Motor neuron (in vitro differentiated cells): ENCODE measurements at places on chromosomes 1 and 21. TPM values are rescaled to one million over a fixed set of nuclear protein-coding genes. Genes with fewer than 3 reads are reported as not detected.

DNA sequence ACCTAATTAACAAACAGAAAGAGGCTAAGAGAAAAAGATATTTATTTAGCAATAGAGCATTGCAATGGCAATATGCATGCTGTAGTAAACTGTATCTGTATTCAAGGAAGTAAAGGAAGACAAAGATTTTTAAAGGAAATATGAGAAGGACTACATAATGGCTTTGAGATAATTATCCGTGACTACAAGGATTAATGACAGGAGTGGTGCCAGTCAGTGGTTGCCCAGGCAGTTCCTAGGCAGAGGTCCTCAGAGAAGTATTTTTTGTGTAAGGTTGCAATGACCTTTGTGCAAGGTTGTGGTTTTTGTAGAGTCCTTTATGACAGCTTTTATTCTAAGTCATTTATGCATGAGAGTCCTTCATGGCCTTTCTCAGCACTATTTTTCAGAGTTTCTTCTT is 711.1 kb upstream of the CHRM3 start:
- ATAC-seq, result no peak

DNA sequence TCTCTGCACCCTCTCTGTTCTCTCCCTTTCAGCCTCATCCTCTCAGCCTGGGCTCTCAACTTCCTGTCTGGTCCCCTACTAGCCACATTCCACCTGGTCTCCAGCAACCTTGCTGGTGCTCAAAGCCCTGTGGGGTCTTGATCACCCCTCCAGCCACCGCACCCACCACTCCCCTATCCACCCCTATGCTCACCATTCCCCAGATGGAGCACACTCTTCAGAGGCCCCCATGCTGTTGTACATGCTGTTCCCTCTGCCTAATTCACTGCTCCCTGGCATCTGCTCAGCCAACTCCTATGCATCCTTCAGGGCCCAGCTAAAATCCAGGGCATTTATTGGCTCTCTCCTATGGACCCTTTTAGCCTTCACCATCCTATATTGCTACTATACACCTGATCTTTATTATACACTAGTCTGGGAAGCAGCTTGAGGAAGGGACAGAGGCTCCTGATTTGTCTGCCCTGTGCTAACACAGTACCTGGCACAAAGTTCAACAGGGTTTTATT is 81.0 kb downstream of the GLIS1 start:
- ATAC-seq, result no peak

DNA sequence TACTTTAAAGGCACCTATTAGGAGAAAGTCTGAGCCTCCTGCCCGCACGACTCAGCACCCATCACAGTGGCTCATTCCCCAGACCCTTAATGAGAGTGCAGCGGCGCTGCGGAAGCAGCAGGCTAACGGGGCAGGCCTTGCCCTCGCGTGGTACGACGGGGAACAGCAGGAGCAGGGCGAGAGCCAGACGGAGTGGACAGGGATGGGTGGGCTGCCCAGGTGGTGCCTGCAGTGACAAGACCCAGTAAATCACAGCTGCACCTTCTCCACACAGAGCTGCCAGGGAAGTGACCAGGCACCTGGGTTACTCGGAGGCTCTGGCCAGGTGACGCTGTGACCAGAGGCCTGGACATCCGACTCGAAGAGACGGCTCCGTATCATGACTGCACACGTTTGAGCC is 131.9 kb downstream of the NPHP4 start:
- ATAC-seq, result peak; percentile 17

- no peak for ATAC-seq
Measured at GRCh38 chr1:151809290-151809984, 4.2 kb upstream of the LINGO4 start.

DNA sequence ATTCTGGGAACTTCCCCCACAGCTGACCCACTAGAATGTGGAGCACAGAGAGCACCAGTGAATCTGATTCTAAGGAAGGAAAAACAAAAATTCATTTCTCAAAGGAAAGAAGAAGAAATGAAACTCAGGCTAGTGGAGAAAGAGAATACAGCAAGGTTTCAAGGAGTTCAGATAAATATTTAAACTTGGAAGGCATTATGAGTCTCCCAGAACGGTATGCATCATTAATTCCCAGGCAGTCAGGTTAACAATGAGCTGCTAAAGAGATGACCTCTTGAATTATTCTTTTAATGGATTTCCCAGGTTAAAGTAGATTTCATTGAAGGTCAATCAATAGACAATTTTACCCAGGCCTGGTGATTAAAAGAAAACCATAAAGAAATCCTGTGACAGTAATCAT is 103.6 kb upstream of the KAZN start:
- ATAC-seq, result no peak

DNA sequence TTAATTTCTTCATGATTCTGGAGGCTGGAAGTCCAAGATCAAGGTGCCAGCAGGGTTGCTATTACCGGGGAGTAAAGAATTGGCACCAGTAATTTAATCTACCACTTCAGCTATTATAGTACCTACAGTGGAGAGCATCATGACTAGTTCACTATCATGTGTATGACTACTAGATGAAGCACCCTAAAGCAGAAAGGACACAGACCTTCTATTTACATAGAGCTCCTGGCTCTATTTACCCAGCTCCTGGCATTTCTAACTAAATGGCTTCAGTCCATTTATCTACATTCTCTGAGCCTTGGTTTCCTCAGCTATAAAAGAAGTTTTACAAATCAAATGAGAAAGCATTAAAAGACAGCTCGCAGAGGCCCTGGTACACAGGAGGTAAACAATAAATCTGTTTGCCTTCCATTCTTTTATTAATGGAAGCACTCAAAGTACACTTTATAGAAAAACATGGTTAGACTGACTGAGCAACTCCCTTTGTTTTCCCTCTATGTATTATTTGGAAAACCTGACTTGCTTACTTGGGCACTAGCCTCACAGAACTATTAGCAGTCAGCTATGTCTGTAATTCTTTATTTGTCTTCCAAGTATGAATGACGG is 203.0 kb downstream of the SLC35F3 start:
- no peak for ATAC-seq

DNA sequence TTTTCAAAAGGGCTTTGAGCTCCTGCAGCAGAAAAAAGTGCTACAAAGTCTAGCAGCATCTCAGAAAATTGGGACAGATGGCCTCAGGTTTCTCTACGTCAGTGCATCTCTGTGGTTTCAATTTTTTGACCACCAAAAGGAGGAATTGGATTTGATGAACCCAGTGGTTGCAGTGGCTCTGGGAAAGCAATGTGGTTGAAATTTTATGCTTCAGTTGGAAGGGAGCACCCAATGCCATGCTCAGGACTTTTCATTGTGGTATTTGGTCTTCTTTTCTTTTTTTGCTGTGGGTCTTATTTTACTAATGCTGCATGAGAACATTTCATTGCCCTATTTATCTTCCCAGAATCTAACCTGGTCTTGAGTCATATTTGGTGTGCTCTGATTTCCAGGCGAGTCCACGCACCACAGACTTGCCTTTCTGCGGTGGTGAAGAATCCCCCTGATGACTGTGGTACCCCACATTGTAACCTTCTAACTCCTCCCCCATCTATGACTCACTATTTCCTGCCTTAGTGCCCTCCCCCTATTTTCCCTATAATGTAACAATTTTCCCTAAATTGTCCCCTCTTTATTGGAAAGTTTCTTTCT is 56.7 kb downstream of the S1PR1 start:
- no peak for ATAC-seq

GRCh38 chr1:170309389-170310013 is 163.7 kb downstream of the NTMT2 start:
- ATAC-seq, result peak; percentile 79

GRCh38 chr1:244159646-244160045 is 108.6 kb downstream of the ZBTB18 start:
- ATAC-seq, result no peak

DNA sequence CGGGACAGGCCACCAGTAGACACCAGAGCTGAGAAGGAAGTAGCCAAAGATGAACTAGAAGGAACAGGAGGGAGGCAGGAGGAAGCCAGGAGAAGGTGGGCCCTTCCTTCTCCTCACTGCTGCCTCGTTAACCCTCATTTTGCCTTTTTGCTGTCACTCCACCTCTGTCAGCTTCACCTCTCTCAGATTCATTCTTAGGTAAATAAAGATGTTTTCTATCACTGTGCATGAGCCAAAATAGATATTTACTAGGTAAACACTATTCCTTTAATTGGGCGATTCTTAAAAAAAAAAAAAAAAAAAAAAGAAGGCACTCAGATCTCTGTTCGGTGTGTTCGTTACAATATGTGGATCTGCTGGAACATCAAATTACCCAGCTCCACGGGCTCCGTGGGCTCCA is 112.3 kb downstream of the GLUL start:
- ATAC-seq, result no peak

DNA sequence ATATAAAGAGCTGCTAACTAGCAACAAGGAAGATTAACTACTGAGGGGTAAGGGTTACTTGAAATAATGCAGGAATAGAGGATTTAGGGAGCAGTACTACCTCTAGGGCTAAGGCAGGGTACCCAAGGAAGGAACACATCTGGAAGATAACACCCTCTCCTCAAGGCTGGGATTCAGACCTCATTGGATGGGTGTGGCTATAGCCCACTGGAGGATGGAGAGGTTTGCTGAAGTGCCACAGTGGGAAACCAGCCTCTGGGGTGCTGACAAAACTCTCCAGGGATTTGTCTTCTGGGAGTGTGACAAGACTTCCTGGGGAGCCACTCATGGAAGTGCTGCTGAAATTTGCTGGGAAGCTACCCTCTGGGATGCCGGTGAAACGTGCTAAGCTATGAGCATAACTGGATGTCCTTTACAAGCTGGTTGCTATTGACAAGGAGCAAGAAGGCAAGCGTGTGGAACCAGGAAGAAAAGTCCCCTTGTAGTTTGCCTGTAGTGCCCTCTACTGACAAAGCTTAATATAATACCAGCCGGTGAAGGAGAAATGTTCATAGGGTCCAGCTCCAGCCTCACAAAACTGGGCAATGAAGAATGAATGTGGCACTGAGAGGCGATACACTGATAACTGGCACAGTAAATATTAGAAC is 122.8 kb upstream of the USP24 start:
- no peak for ATAC-seq

GRCh38 chr1:238777551-238777950 is 608.8 kb upstream of the CHRM3 start:
- ATAC-seq, result no peak

- no peak for ATAC-seq
Measured at GRCh38 chr1:206419783-206420182, 50.5 kb upstream of the IKBKE start.

DNA sequence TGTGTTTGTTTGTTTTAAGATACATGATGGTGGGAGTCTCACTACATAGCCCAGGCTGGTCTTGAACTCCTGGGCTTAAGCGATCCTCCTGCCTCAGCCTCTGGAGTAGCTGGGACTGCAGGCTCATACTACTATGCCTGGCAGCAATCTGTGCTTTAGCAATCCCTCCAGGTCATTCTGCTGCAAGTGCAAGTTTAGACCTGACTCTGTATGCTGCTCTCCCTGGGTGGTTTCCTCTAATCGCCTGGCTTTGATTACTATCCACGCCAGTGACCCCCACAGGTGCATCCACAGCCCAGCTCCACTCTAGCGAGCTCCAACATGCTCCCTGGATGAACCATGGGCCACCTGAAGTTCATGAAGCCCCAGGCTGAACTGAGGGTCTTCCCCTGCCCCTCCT is 15.5 kb upstream of the PABPC4 start:
- no peak for ATAC-seq

DNA sequence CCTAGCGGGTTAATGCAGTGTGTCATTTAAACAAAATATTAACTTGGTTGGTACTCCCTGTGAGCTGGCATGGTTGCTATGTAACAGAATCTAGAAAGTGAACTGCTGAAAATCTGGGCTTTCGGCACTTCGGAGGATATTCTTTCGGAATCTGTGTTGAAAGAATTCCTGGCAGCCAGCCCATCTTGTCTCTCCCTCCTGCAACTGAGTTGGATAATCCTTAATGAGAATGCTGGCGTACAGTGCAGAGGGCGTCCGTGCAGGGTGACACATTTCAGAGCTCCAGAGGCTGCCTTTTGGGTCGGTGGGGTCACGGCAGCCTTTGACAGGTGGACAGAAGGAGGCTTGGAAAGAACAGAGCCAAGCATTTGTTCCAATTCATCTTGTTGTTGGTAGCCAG is 3.7 kb downstream of the KAZN start:
- ATAC-seq, result no peak

GRCh38 chr1:180951836-180952656 is 39.3 kb downstream of the KIAA1614 start:
- no peak for ATAC-seq

GRCh38 chr1:77018761-77019160 is 151.5 kb downstream of the ST6GALNAC5 start:
- no peak for ATAC-seq

- ATAC-seq, result no peak
Measured at GRCh38 chr1:112527266-112528010, 18.7 kb downstream of the WNT2B start.

DNA sequence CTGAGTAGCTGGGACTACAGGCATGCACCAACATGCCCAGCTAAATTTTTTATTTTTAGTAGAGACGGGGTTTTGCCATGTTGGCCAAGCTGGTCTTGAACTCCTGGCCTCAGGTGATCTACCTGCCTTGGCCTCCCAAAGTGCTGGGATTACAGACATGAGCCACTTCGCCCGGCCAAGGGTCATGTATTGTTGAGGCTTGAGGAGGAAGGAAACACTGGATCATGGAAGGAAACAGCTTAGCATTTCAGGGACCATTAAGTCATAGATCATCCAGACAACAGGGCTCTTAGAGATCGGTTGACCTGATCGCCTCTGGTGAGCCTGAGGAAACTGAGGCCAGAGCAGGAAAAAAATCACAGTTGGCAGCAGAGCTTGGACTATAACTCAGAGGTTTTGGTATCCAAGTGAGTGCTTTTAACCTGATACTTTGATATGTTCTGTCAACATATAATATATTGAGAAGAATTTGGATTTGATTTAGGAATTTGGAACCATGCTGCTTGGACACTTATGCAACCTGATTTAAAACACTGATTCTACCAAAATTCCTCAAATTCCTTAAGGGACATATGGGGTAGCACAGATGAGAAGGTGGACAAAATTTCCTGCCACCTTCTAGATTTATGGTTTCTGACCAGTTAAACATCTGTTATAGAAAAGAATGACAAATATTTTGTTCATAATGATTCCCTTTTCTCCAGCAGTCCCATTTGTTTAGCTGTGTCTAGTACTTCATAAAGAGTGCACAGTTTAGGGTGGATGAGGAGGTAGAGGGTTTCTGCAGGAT is 13.1 kb upstream of the BMP8A start:
- ATAC-seq, result no peak

DNA sequence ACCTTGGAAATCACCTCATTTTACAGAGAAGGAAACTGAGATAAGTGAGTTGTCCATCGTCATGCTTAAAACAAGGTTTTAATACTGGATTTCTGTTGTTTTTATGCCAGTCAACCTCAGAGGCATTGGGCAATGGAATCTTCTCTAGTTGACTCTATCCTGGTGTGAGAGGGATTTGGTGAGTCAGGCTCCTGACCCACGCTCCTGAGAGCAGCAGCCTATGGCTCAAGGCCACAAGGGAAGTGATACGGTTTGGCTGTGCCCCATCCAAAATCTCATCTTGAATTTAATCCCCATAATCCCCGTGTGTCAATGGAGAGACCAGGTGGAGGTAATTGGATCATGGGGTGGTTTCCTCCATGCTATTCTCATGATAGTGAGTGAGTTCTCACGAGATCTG is 90.1 kb downstream of the TLR5 start:
- no peak for ATAC-seq

Gene ALG14
- 2.0 and 4.5 TPM in 2 replicates for total RNA-seq

Gene BACE2
- 2.9 and 3.9 TPM in 2 replicates for total RNA-seq

Gene LSM10
- 32.4 and 37.2 TPM in 2 replicates for total RNA-seq

Gene HSPB7
- 0.38 and 0.61 TPM in 2 replicates for total RNA-seq

Gene FAM78B
- 2.2 and 3.4 TPM in 2 replicates for total RNA-seq

Gene SLC30A7
- total RNA-seq, result 19.6 and 24.2 TPM in 2 replicates

Gene MYOM3
- total RNA-seq, result 0.27 and 0.31 TPM in 2 replicates

Gene LCA5L
- total RNA-seq, result 3.2 and 4.6 TPM in 2 replicates

Gene WNT2B
- 2.6 and 3.4 TPM in 2 replicates for total RNA-seq

Gene CR1
- 0.05 and 0.38 TPM in 2 replicates for total RNA-seq

Gene AKR7A2
- total RNA-seq, result 51.6 and 56.1 TPM in 2 replicates

Gene S100A2
- 0.94 TPM in 1 of 2 replicates, not detected in the other for total RNA-seq

Gene KPRP
- total RNA-seq, result not detected in 2 replicates

Gene C1orf115
- total RNA-seq, result 1.5 and 1.7 TPM in 2 replicates
